Activated CD8-positive, alpha-beta memory T cell treated with anti-CD3 and anti-CD28 coated beads for 24 hours (primary cell): ENCODE measurements at places on chromosomes 7 and 10.

DNA sequence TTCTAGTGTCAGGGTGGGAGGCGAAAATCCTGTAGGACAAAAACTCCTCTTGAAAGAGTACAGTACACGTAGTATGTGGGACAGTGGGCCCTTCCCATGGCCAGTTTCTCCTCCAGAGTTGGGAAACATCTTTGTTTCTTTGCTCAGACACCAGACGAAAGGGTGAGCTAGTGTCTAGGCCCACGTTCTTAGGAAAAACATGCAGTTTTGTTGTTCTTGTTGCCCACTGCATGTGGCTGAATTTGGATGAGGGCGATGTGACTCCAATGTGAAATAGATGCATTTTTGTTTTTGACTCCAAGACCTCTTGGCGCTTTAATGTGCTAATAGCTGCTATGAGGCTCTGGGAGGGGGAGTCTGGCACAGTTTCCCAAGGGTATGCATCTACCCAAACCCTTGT lies 100.8 kb downstream of the ATXN7L1 start:
- no peak for DNase-seq

- no peak for DNase-seq
These were observed 699 bp downstream of the GHITM start for GRCh38 chr10:84140036-84140379.

- no peak for DNase-seq
These were observed 76.5 kb downstream of the ARL5B start for GRCh38 chr10:18735711-18736110.

- no peak for DNase-seq
These were observed 10.5 kb downstream of the MBL2 start for GRCh38 chr10:52762088-52762487.

DNA sequence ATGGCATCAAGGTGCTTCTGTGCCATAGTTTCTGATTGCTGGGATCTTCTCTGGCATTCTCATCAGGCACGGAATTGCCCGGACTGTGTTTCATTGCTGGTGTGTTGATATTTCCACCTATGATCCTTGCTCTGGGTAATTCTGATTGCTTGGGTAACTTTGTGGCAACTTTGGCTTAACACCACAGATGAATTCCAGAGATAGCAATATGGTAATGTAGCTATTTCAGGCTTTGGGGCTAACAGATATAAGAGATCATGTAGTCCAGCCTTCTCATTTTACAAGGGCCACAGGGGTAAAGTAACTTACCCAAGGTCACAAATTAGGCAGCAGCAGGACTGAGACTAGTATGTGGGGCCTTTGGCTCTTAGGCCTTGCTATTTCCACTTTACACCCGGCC lies 53.9 kb upstream of the PLPP4 start:
- DNase-seq = no peak
